T-helper 1 cell (primary cell): ENCODE measurements at places on chromosomes 13 and 19.

DNA sequence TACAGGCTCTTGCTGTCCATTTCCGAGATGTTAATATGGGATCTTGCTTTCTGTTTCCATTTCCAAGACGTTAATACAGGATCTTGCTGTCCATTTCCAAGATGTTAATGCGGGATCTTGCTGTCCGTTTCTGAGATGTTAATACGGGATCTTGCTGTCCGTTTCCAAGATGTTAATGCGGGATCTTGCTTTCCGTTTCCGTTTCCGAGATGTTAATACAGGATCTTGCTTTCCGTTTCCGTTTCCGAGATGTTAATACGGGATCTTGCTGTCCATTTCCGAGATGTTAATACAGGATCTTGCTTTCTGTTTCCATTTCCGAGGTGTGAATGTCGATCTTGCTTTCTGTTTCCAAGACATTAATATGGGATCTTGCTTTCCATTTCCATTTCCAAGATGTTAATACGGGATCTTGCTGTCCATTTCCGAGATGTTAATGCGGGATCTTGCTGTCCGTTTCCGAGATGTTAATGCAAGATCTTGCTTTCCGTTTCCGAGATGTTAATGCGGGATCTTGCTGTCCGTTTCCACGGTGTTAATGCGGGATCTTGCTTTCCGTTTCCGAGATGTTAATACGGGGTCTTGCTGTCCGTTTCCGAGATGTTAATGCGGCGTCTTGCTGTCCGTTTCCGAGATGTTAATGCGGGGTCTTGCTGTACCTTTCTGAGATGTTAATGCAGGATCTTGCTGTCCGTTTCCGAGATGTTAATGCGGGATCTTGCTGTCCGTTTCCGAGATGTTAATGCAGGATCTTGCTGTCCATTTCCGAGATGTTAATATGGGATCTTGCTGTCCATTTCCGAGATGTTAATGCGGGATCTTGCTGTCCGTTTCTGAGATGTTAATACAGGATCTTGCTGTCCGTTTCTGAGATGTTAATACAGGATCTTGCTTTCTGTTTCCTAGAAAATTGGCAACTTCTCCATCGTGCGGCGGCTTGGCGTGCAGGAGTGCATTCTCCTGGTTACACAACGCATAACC, 38.3 kb downstream of the PEX11G start:
- DNase-seq, result no peak

DNA sequence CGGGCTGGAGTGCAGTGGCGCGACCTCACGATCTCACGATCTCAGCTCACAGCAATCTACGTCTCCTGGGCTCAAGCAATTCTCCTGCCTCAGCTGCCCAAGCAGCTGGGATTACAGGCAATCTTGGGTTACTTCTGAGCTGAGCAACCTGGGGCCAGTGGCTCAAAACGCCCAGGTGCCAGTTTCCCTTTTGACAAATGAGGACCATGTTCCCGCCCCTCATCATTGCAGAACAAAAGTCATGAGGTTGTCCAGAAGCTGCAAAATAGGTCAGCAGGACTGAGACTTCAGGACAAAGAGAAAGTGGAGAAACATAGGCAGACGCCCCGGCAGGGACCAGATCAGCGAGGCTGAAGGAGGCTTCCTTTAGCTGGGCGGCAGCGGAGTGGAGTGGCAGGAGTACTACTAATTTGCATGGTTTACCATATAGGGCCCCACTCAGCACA, 3.3 kb upstream of the ADGRE5 start:
- DNase-seq, result no peak

DNA sequence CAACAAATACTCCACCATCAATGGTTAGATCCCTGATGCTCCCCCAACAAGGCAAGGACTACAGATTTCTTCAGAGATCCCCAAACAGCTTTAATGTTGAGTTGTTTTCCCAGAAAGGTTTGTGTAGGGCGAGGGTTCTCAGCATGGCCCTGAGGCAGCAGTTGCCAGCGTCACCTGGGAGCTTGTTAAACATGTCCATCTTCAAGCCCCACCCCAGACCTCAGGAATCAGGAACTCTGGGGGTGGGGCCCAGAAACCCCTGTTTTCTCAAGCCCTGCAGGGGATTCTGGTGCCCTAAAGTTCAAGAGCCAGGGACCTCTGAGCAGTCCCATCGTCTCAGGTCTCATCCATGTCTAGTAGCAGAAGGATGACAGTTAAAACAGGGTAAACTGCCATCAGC, 9.6 kb downstream of the EFNB2 start:
- no peak for DNase-seq

DNA sequence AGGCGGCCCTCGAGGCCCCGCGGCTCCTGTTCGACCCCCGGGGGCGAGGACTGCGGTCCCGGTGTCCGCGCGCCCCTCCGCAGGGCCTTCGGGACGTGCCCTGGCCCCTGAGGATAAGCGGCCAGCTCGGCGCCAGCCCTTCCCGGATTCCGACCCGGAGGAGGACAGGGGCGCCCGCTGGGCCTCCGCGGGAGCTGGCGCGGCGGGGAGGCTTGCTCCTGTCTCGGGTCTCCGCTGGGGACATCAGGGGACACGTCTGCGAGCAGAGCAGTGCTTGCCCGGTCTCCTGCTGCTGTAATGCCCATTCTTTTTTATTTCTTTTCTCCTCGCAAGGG, 829 bp downstream of the B3GLCT start:
- no peak for DNase-seq

DNA sequence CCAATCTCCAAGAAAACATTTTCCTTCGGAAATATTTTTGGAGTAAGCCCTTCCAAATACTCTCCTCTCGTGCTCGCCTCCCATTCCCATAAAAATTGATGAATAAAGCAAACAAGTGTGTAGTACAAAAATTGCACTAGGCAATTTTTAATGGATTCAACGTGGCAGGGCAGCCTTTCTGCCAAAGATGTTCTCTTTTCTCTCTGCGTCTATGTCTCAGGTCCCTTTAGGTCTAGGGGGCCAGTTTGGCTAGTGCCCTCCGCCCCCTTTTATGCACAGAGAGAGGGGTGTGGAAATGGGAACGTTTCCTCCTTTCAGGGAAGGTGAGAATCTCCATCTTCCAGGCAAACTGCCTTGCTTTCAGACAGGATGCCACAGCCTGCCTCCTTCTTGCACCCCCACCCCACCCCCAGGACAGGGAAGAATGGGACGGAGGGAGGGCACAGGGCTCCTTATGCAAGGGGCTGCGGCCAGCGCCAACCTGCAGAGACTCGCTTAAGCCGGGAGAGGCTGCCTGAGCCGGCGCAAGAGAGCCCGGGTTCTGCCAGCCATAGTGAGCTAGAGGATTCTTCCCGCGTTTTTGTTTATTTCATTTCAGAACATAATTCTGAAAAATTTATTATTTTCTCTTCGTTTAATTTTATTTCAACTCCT, 2.7 kb upstream of the ZIC2 start:
- DNase-seq, result no peak

- no peak for DNase-seq
Measured at GRCh38 chr19:4823577-4823976, 7.9 kb downstream of the TICAM1 start.

DNA sequence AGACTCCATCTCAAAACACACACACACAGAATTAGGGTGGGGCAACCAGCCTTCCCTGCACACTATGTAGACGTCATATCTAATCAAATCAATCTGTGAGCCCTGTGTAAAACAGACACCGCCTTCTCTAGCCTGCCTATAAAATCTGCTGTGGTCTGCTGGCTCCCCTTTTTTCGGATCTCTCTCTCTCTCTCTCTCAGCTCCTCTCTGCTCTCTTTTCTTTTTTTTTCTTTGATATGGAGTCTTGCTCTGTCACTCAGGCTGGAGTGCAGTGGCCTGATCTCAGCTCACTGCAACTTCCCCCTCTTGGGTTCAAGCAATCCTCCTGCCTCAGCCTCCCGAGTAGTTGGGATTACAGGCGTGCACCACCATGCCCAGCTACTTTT, 11.8 kb upstream of the CD70 start:
- no peak for DNase-seq
